Fibroblast of skin of abdomen (primary cell): ENCODE measurements at places on chromosomes 3 and 15.
A peak's percentile ranks its signal among the peaks of the same experiment; 100 is the strongest.

- DNase-seq: no peak
Observed at GRCh38 chr15:75178171-75178937, 23.3 kb upstream of the C15orf39 start.

DNA sequence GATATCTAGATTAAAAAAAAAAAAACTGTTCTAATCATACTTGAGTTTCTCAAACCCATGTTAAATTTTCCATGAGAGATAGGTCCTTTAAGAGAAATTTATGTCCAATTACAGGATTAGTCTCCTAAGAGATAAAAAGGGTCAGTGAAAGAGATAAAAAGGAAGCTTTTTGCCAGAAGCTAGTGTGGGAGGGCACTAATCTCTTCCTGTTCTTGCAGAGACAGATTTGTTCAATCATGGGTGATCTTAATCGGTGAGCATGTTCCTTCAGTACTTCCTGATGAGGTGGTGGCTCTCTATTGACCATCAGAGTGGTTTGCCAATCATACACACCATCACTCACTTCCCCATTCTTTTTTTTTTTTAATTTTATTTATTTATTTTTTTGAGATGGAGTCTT lies 16.9 kb upstream of the LPP start:
- no peak for DNase-seq

- DNase-seq: no peak
Observed at GRCh38 chr3:46778101-46778500, 60.4 kb upstream of the PRSS50 start.

- DNase-seq: no peak
Observed at GRCh38 chr3:118425272-118425837, 609.3 kb downstream of the IGSF11 start.

- DNase-seq: no peak
Observed at GRCh38 chr3:53171827-53172505, 11.0 kb downstream of the PRKCD start.

GRCh38 chr3:196979545-196979944 lies 10.9 kb upstream of the PIGZ start:
- peak; percentile 38 for DNase-seq

DNA sequence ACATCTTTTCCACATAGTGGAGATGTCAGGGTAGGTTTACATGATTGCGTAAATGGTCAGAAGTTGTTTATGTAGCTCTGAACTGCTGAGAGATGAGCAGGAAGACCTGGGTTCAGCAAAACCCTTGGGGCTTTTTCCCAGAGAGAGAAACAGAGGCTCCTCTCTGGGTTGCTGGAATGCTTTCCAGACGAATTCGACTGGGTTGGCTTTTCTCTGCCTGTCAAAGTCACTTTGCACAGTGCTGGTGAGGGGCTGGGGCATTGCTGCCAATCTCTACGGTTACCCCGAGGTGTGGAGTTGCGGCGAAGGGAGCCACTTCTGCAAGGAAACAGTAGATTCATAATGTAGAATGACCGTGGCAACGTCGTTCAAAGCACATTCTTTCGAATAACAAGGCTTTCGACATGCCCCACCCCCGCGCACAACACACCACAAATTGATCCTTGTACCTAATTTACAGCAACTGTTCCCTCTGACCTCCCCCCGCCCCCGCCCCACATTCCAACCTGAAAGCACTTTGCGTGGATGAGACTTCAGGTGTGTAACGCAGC lies 950 bp upstream of the CNTN4 start:
- DNase-seq: no peak

GRCh38 chr3:197333901-197334639 lies 35.7 kb upstream of the DLG1 start:
- DNase-seq: no peak

- no peak for DNase-seq
Observed at GRCh38 chr15:23645371-23646164, 2.1 kb downstream of the MAGEL2 start.

GRCh38 chr3:102514241-102514640 lies 79.4 kb downstream of the ZPLD1 start:
- DNase-seq: no peak

DNA sequence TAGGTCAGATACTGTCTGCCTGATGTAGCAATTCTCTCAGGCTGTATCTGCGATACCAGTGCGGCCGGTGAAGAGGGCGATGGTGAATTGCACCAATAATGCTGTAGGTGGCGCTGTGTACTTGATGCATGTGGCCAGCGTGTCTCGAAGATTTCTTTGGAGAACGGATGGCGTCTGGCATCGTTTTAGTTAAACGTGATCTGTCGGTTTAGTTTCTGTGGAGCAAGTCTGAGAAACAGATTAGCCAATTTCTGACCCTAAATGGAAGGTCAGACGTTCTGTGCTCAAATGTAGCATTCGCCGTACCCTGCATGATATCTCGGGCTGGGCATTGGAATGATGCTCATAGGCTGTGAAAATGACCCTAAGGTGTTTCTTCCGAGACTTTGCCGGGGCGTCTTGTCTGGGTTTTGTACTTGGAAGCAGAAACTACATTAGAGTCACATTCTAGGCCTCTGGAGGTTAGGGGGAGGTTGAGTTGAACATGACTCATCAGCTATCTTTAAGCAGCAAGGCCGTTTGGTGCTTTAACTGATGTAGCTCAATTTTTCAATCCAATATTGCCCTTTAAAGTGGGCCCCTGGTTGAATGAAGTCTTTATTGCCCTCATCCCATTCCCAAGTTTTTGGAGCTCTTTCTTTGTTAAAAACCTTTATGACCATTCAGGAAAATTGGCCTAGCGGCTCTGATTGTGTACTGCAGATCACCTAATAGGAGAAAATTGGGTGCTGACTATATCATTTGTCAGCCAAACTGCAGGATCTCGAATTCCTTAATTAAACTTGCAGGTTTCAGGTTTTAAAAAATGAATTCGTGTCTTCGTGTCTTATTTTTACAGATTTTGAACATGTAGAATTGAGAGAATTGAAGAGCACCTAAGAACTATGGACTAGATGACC lies 80.0 kb downstream of the SQOR start:
- peak; percentile 59 for DNase-seq

- peak; percentile 55 for DNase-seq
Observed at GRCh38 chr3:108486941-108487340, 23.5 kb downstream of the MYH15 start.

- no peak for DNase-seq
Observed at GRCh38 chr3:42718338-42718737, 15.7 kb upstream of the HHATL start.

GRCh38 chr3:135982922-135983581 lies 17.5 kb downstream of the PPP2R3A start:
- DNase-seq: peak; percentile 65

- no peak for DNase-seq
Observed at GRCh38 chr3:9598783-9599387, 45.3 kb upstream of the LHFPL4 start.

- DNase-seq: no peak
Observed at GRCh38 chr15:89116404-89116803, 28.1 kb downstream of the ABHD2 start.

DNA sequence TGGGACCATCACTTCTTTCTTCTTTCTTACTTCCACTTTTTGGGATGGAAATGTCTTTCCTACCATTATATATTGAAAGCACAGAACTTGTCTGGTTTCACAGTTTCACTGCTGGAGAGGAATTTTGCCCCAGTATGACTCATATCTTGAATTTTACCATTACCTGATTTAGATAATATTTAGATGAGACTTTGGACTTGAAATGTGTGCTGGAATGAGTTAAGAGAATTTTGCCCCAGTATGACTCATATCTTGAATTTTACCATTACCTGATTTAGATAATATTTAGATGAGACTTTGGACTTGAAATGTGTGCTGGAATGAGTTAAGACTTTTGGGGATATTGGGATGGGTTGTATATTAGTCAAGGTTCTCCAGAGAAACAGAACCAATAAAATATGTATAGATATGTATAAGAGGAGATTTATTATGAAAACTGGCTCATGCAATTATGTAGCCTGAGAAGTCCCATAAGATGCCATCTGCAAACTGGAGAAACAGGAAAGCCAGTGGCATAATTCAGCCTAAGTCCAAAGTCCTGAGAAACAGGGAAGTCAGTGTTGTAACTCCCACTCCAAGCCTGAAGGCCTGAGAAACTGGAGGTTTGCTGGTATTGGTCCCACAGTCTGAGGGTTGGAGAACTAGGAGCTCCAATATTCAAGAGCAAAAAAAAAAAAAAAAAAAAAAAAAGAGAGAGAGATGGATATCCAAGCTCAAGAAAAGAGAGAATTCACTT lies 1029.2 kb downstream of the EPHA3 start:
- DNase-seq: no peak

- DNase-seq: no peak
Observed at GRCh38 chr3:94821241-94821640, 758.4 kb downstream of the NSUN3 start.

DNA sequence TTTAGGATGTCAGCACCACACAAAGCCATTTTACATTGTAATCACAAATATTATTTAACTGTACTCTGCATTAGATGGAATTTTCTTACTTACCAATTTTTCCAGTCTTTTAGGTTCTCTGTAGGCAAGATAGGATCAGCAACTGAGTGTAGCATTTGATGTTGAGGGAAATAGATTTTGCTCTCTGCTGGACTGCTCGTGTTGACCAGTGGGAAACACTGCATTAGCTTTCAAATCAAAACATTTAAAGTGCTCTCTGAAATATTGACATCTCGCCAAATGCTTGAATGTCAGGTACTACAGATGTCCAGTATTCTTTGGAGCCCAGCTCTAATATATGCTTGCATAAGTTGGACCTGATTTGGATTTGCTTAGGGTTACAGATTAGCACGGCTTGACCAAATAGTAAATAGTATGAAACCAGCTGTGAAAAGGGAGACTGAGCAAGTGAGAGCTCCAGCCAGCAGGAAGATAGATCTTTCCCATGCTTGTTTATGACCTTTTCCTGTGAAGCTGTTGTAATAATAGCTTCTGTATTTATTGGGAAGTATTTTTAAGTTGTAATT lies 29.5 kb downstream of the P2RY14 start:
- DNase-seq: no peak

DNA sequence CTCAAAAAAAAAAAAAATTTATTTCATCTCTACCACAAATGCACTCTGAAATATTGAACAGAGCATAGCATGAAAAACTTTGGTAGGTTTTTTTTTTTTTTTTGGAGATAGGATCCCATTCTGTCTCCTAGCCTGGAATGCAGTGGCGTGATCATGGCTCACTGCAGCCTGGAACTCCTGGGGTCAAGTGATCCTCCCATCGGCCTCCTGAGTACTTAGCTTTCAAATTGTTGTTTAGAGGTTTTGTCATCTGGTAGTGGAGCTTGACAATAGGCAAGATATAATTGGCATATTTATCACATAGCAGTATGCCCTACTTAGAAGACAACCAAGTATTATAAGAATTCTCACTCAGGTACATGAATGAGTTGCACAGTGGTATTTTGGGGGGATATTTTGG lies 234.2 kb upstream of the ST8SIA2 start:
- no peak for DNase-seq

DNA sequence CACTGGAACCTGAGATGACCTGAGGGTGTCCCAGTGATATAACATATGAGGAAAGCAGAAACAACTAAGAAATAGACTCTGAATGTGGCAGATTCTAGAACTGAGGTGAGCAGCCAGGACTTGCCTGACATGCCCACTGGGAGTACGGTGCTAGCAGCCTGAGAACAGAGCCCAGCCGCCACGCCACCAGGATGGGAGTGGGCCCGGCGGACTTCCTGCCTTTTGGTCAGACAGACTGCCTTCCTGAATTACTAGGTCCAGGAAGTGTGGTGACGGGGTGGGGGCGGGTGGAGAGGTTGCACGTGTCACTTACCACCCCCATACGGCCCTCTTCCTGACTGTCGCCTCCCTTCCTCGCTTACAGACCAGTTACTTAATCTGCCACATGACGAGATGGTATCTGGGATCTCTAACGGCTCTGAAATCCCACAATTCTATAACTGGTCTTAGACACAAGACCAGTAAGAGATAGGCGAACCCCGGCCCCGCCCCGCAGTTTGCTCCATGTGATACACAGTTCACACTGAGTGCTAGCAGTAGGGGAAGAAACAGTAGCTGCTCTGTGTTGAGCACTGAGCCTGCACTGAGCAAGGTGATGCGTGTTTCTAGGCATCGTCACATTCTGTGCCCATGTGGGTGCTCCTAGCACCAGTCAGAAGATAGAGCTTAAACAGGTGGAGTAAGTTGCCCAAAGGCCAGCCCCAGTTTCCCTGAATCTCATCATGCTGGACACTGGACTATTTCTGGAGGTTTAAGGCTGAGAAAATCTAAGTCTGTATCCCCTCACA lies 95.7 kb downstream of the CPN2 start:
- DNase-seq: no peak

- DNase-seq: peak; percentile 51
Observed at GRCh38 chr3:129605203-129605921, 1.1 kb downstream of the PLXND1 start.

DNA sequence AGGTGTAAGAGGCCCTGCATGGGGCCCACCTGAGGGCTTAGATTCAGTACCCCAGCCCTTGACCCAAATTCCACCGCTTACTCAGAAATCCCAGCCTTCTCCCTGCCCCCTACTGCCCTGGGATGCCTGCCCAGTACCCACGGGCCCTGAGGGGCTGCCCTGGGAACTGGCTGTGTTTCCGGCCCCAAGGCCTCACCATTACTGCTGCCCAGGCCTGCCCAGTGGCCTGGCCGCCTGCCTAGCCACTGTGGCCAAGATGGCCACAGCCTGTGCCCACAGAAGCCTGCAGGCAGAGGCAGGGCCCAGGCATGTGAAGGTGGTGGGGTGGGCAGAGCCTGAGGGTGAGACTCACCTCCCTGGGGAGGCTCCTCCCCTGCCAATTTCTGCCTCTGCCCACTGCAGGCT lies 6.1 kb upstream of the PRKCD start:
- DNase-seq: no peak

DNA sequence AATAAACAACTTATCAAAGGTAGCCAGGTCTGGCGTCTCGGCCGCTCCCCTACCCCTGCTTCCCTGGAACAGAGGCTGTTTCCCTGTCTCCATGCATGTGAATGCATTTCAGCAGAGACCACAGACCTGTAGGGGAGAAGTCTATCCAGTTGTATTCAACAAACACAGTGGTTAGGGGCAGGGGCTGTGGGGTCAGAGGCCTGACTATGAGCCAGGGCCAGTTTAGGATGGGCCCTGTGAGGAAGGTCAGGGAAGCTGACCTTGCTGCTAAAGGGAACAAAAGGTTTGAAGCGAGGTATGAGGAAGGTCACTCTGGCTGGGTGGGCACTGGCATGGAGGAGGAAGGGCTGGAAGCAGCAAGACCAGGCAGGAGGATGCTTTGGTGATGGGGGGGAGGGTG lies 184.6 kb downstream of the XXYLT1 start:
- DNase-seq: no peak
